ENCODE measurements at places on chromosomes 7 and 10.

DNA sequence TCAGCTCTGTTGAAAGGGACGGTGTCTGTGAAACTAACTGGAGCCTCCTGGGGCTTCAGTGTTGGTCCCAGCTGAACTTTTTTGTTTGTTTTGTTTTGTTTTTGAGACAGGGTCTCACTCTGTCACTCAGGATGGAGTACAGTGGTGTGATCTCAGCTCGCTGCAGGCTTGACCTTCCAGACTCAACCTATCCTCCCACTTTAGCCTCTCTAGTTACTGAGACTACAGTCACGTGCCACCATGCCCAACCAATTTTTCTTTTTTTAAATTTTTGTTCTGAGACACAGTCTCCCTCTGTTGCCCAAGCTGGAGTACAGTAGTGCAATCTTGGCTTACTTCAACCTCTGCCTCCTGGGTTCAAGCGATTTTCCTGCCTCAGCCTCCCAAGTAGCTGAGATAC, 13.4 kb upstream of the DNAJB6 start:
- DNase-seq: no peak

GRCh38 chr7:106794276-106795083, 70.6 kb upstream of the PIK3CG start:
- DNase-seq: no peak

DNA sequence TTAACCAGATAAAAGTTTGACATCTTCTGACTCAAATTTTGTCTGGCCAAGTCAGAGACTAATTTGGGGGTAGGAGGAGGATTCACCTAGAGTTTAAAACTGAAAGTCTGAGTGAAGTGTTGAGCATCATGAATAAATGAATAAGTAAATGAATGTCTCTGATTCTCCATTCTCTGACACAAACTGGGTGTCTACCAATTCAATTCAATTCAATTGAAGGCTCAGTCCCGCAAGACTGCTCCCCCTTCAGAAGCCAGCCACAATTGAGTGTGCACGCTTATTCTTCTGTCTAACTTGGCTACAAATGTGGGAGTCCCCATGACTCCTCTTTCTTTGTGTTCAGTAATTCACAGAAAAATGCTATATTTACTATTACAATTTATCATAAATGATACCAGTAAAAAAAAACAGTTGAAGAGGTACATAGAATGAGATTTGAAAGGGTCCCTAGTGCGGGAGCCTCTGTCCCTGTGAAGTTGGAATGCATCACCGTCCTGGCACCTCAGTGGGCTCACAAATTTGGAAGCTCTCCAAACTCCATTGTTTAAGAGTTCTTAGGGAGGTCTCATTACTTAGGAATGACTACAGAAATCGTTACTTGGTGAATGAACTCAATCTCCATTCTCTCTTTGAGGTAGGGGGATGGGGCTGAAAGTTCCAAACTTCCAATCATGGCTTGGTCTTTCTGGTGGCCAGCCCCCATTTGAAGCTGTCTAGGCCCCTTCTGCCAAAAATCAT, 243.7 kb upstream of the PHYHIPL start:
- no peak for DNase-seq

- DNase-seq: no peak
Measured at GRCh38 chr7:157211690-157212089, 73.0 kb downstream of the UBE3C start.

DNA sequence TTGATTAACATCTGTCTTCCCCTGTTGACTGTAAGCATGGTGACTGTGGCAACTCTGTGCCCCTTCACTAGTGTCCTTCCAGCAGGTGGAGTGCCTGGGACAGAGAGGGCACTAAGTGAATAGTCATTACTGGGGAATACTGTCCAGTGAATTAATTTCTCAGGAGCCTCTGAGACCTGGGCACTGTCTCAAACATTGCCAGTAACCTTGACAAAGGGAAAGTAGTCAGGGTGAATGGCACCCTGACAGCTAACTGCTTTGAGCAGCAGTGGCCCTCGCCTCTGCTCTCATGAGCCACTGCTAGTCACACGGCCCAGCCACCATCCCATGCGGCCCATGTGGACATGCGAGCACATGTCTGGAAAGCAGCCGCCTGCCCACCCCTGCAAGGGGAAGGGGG, 13.1 kb upstream of the GRB10 start:
- DNase-seq: no peak

- no peak for DNase-seq
Measured at GRCh38 chr10:131350660-131351059, 39.1 kb upstream of the TCERG1L start.

DNA sequence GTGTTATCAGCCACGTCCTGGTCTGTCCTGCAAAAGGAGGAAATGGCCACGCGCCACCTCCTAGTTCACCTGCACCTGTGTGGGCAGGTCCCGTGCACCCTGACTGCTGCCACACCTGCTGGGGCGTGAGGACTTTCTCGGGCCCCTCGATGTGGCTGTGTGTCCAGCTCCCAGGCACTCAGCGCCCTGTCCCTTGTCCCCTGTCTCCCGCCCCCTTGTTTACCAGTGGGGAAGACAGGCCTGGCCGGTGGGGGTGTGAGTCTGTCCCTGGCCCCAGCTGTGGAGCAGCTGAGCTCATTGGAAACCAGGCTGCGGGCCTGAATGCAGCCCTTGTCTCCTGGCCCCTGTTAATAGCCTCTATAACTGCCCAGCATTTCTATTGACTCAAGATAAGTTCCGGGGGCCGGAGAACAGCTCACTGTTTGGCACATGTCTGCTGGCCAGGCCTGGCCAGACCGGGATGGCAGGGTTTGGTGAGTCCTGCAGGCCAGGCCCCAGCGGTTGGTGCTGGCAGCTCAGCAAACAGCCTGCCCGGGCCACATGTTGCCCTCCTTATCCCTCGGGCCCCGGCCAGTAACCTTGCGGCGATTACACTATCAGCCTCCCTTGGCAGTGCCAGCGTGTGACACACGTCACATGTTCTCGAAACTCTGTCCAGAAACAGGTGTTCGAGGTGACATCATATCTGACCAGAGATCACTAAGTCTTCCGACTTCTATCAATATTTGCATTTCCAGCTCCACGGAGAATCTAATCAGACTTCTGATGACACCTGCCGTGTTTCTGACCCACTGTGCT, 52.1 kb downstream of the FOXL3 start:
- DNase-seq: no peak

Measured in stimulated activated CD8-positive, alpha-beta memory T cell treated with anti-CD3 and anti-CD28 coated beads, Interleukin-4, amount 100 ng/mL, for 1 hour (primary cell).